ENCODE measurements at places on chromosomes 16 and 17. TPM values are rescaled to one million over a fixed set of nuclear protein-coding genes. Genes with fewer than 3 reads are reported as not detected.

The PRR29 gene
- total RNA-seq: not detected

The CACNG3 gene
- not detected for total RNA-seq

The HYDIN gene
- 0.62 TPM for total RNA-seq

The PIK3R5 gene
- total RNA-seq: 0.35 TPM

The PRKCA gene
- 13.6 TPM for total RNA-seq

The GGT6 gene
- not detected for total RNA-seq

The OSGIN1 gene
- total RNA-seq: 57.5 TPM

The SLC5A11 gene
- total RNA-seq: not detected

The WNT9B gene
- total RNA-seq: not detected

The LDHD gene
- 2.6 TPM for total RNA-seq

The TBC1D3H gene
- not detected for total RNA-seq

- DNase-seq: no peak
Measured at GRCh38 chr16:56289416-56289815, 98.1 kb downstream of the GNAO1 start.

GRCh38 chr17:41666708-41667279 lies 21.9 kb upstream of the EIF1 start:
- peak; percentile 75 for DNase-seq

GRCh38 chr16:85461022-85461813 lies 151.9 kb upstream of the GSE1 start:
- DNase-seq: no peak

DNA sequence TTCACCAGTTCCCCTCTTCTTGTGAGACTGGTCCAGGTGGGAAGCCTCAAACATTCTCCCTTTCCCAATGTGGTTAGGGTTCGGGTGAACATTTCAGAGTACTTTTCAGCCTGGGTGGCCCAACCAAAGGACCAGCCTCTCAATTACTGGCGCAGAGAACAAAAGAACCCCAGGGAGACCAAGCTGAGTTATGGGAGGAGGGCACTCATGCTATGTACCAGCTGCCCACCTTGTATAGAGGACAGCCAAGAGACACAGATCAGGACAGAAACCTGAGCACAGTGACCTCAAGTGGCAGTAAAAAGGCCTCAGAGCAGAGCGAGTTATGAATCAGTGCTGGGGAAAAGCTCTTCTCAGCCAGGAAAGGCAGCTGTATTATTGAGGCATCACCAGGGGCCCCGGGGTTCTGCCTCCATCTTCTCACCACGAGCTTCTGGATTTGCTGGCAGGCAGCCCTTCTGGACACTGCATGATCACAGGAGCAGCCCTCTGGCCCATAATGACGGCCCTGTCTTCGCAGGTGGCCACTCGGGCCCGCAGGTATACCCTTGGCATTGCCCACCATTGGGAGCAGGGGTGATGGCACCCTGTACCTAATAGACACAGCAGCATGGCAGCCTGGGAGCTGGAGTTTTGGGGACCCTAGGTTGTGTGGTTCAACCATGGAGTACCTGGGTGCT lies 3.8 kb downstream of the G6PC3 start:
- DNase-seq: no peak

GRCh38 chr16:1745181-1745899 lies 26.0 kb downstream of the NME3 start:
- DNase-seq: no peak

DNA sequence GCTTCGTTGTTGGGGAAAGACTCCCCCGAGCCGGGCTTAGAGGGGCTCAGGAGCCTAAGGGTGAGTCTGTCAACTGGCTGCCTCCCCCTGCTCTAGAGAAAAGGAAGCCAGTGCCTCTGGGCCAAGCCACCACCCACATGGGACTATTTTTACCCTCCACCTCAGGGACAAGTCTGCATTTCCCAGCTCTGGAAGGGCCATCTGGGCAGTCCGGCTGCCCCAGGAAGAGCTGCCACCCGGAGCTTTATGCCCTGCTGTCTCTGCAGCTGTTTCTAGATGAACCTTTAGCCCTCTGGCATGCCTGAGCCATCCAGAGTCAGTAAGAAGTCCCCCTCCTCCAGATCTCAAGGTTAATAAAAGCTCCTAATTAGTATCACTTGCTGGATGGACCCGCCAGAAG lies 5.3 kb upstream of the RPRML start:
- DNase-seq: no peak

GRCh38 chr17:8105957-8106398 lies 12.3 kb downstream of the ALOXE3 start:
- DNase-seq: no peak

DNA sequence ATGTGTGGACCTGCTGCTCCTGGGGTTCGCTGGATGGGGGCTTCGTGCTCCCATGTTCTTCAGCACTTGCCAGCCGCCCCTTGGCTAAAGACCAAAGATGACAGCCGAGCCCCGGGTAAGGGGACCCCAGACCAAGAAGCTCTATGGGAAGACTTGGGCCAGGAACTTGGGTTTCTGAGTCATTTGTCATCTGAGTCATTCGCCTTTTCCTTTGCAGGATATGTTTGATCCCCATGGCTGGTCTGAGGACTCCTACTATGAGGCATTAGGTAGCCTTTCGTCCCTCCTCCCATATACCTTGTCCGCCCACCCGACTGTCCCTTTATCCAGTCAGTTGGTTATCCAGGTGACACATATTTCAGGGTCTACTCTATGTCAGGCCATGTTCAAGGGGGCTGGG lies 17.7 kb upstream of the ITGB4 start:
- no peak for DNase-seq

DNA sequence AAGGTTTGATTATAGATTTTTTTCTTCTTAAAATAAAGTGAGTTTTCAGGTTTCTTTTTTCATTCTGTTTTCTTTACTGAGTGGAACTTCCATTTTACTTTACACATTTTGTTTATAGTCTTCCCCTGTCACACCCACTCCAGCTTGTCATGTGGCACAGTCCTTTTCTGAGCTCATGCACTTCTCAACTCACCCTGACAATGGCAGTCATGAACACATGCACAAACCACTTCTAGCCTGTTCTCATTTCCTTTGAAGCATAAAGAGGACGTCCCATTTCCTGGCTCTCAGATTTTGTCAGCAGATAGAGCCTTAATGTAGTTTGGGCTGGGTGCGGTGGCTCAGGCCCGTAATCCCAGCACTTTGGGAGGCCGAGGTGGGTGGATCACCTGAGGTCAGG lies 168.0 kb downstream of the AHSP start:
- DNase-seq: no peak

GRCh38 chr16:17357307-17358062 lies 113.3 kb downstream of the XYLT1 start:
- DNase-seq: no peak

GRCh38 chr16:63737633-63738032 lies 1384.2 kb downstream of the CDH11 start:
- DNase-seq: no peak

DNA sequence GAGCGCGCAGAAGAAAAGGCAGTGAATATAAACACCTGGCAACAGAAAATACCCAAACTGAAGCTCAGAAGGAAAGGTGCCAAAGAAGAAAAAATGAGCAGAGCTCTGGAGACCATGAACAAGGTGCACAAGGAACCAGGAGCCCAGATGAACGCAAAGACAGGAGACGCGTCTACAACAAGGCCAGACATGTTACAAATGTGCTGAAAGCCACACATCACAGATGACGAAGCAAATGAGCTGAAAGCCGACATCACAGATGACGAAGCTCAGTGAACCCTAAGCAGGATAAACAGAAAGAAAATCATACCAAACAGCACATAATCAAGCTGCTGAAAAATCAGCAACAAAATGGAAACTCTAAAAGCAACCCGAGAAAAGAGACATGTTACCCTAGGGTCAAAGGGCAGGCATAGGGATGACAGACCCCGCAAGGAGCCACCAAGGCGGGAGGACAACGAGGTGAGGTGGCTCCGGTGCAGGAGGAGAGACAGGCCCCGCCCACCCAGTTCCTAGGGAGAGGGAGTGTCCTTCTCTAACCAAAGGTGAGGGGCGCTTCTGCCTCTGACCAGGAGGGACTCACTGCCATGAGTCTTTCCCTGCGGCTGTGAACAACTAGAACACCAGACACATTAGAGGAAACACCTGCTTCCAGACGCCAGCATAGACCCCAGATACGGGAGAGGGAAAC lies 39.1 kb downstream of the CCDC57 start:
- DNase-seq: no peak

DNA sequence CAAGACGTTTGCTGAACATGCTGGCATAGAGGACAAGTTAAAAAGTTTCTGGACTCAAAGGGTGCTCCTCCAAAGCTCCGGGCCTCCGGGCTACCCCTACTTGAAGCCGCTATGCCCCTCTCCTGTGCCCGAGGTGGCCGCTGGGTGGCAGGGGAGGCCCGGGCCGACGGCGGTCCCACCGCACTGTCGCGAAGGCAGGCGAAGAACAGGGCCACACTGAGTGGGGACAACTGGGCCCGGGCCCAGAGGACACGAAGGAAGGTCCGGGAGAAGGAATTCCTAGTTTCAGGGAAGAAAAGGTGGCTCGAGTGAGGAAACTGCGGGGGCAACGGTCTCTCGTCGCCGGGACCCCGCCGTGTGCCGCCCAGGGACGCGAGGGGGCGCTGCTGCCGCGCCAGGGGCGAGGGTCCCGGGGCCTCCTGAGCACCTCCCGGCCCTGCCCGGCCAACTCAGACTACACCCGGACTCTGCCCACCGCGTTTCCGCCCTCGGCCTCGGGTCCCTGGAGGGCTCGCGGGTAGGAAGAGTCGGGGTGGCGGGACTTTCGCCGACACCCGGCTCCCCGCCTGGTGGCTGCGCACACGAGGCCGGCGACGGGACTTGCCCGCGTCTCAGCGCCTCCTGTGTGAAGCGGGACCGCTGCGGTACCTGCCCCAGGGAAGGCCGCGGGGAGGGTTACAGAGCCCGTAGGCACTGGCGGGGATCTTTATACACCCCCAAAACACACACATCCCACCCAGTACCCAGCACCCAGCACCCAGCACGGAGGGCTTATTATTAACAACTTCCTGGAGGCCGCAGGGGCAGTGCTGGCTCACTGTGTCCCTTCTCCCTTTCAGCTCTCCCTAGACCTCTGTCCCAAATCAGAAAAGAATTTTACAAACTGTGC lies 772 bp upstream of the CHCT1 start:
- peak; percentile 62 for DNase-seq

- no peak for DNase-seq
Measured at GRCh38 chr17:64491994-64492393, 4.9 kb downstream of the POLG2 start.

DNA sequence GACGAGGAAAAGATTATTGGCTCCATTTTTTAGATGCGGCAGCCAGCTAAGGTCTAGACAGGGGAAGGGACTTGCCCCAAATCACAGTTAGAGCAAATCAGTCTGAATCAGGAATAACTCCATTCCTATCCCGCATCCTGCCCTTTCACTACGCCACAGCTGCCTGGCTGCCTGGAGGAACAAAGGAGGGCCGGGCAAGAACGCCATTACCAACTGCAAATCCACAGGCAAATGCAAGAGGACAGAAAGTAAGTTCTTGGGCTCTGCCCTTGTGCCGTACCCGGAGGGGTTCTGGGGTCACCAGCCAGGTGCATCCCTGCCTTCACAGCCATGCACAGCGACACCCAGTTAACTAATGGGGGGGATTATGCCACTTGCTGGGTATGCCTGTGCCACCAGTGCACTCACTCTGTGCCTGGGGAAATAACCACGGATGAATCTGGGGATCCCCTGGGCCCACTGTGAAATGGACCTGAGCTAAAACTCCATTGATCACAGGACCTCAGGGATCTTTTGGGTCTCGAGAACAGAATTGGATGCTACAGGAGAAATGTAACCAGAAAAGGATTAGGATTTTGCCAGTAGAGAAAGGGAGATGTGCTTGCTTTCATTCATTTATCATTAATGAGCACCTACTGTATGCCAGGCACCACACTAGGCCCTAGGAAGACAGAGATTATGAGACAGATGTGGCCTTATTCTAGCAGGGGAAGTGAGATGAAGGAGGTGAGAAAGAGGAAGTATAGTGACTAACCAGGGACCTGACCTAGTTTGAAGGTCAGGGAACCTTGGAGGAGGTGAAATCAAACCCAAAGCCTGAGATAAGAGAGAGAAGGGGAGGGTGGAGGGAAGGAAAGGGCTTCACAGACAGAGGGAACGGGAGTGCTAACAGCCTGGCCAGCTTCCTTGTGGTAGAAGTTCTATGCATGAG lies 17.7 kb downstream of the BCL7C start:
- no peak for DNase-seq

Data from NCI-H460 (cell line).